ENCODE measurements at places on chromosomes 4 and X.

GRCh38 chr4:8095956-8096689, 62.5 kb downstream of the ABLIM2 start:
- DNase-seq = no peak

DNA sequence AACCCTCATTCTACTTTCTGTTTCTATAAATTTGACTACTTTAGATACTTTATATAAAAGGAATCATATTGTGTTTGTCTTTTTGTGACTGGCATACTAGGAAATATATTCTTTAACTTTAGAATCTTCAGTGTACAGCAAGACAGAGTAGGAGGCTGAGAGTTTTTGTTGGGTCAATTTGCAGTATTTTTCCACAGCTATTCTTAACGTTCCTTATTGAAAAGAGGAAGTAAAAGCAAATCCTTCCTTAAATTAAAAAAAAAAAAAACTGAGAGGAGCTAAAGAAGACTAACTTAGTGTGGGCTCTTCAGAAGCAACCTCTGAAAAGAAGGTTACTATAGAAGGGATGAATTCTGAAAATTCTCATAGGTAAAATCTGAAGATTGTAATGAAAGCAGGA, 1194.6 kb downstream of the ADGRL3 start:
- DNase-seq = no peak

GRCh38 chrX:153625271-153626024, 21.6 kb upstream of the DUSP9 start:
- no peak for DNase-seq

- no peak for DNase-seq
These were observed 156.3 kb upstream of the NOCT start for GRCh38 chr4:138859254-138859653.

DNA sequence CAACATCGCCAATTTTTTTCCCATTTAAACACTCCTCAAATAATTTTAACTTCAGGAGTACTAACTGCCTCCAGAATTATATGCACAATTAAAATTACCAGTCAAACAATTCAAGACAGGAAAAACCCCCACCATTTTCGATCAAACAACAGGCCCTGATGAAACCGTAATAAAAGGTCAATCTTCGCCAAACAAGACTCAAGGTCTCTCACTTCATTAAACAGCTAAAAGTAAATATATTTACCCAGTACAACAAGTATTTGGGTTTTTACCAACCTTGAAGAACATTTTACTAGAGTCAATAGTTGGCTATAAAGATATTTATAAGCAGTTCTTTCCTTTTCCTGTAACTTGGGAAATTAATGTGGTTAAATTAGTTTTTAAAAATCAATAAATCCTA, 28.3 kb downstream of the RFC1 start:
- no peak for DNase-seq

GRCh38 chrX:13474164-13474516, 95.3 kb upstream of the EGFL6 start:
- no peak for DNase-seq

- no peak for DNase-seq
These were observed 54.8 kb downstream of the CASP6 start for GRCh38 chr4:109648266-109648996.

- DNase-seq = no peak
These were observed 265.3 kb downstream of the FRMPD4 start for GRCh38 chrX:12403474-12404082.

- DNase-seq = no peak
These were observed 45.5 kb downstream of the FAM9B start for GRCh38 chrX:8988446-8988845.

DNA sequence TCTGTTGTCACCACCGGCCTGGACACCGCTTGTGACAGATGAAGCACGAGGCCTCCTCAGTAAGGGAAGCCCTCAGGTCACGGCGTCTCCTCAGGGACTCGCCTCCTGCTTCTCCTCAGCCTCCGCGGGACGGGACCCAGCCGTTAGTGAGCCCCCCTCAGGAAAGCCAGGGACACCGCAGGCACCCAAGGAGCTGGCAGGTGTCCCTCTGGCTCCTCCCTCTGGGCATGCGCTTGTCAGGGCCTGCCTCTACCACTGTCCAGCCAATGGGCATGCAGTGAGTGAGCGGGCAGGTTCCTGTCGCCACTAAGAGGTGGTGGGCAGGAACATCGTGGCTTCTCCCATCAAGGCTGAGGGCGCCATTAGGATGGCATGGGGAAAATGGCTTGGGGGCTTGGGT, 23.5 kb upstream of the CT55 start:
- no peak for DNase-seq

DNA sequence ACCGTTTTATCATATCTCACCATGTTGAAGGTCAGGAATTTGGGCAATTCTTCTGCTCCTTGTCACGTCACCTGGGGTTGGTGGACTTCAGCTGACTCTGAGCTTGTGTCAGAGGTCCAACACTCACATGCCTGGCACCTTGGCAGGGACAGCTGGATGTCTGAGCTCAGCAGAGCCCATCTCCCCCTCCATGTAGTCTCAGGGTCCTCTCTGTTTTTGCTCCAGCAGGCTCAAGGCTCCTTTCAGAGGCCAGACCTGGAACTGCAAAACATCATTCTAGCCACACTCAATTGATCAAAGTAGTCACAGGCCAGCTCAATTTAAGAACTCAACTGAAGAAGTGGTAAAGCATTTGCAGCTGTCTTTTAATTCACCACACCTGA, 45.4 kb downstream of the EDNRA start:
- DNase-seq = no peak

GRCh38 chrX:2451501-2452316, 49.1 kb downstream of the DHRSX start:
- no peak for DNase-seq

DNA sequence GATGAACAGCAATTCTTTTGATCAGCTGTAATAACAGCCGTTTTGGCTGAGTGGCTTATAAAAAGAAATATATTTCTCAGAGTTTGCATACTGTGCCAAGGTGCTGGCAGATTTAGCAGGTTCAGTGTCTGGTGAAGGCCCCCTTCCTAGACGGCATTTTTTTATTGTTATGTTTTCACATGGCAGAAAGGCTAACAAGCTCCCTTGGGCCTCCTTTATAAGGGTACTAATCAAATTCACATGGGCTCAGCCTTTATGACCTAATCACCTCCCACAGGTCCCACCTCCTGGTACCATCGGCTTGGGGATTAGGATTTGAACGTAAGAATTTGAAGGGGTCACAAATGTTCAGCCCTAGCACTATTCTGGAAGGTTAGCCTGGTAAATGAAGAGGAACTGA, 431.9 kb downstream of the SPOCK3 start:
- DNase-seq = no peak

DNA sequence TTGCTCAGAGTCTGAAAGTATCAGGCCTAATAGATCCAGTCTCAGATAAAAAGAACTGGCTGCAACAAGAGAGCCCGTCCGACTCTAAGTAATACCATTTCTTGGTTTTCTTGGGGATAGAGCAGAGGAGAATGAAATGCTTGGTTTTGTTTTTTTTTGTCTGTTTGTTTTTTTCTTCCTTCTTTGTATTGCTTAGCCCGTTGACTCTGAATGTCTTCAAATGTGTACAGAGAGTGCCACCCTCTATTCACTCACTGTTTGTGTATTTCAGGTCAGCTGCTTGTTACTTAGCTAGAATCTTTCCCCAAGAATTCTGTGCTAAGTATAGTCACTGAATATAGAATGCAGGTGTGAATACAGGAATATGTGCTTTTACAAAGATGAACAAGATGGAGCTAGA, 5.7 kb upstream of the TMEM156 start:
- DNase-seq = no peak

GRCh38 chrX:13647709-13648212, 5.2 kb upstream of the TCEANC start:
- DNase-seq = no peak

DNA sequence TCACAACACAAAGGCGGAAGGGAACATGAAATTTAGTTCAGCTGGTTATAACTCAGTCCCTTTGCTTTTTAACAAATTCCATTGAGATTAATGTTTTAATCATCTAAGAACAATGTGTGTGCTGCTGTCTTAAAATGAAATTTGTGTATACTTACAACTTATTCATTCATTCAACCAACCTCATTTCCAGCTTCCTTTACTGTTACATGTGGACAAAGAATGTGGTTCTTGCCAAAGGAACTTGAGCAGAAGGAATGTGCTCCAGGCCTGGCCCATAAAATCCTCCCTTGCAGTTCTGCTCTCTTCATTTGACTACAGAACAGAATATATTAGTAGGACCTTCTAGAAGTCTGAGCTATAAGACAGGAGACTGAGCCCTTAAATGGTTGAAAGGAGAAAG, 176.8 kb upstream of the GLRA2 start:
- DNase-seq = no peak

GRCh38 chr4:103892586-103892985, 172.8 kb upstream of the TACR3 start:
- no peak for DNase-seq

DNA sequence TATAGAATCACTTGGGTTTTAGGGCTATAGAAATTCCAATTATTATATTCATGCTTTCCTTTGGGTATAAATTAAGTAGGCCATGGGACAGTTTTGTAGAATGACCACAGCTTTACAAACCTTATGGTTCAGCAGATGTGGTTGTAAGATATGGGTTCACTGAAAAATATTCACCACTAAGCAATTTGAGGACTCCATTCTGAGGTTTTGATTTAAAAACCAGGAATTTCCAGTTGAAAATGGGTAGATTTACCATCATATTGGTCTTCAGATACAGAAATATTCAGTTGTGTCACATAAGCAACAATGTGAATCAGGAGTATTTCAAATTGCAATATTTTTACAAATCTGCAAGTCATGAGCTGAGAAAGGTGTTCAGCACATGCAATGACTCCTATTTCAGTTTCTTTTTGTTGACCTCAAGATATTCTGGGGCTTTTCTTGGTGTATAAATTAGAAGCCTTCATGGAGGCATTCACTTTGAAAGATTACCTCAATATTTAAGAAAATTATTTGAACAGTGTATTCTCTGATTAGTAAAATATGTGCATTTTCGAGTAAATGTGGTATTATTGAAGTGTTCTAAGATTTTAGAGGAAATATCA, 218.4 kb upstream of the HCCS start:
- no peak for DNase-seq

- no peak for DNase-seq
These were observed 6.7 kb upstream of the PRICKLE3 start for GRCh38 chrX:49192722-49193328.

DNA sequence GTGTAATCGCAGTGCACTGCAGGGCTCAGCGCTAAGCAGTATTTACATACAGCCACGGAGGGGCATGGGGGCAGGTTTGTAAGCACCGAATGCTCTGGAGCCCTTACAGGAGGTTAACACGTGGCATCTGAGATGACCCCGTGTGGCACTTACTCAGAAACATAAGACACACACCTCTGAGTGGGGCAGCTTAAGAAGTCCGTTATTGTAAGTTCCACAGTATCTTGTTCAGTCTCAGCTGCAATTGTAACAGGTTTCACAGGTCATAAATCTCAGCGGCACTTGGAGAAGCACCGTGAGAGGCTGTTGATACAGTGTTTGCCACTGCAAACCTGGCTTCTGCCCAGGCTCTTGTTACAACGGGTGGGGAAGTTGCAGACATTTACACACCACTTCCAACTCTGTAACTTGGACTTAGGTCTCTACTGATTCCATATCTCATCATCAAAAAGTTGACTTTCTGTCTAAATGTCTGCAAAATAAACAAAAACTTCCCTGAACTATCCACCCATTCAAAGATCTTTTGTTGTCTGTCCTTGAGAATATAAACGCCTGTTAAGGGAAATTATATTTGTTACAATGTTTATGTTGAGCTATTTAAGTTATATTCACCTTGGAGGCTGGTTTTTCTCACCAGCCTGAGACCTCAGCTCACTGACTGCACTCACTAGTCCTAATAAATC, 10.3 kb downstream of the CPLX1 start:
- no peak for DNase-seq

- DNase-seq = no peak
These were observed 18.1 kb upstream of the ATOH1 start for GRCh38 chr4:93810340-93810992.

DNA sequence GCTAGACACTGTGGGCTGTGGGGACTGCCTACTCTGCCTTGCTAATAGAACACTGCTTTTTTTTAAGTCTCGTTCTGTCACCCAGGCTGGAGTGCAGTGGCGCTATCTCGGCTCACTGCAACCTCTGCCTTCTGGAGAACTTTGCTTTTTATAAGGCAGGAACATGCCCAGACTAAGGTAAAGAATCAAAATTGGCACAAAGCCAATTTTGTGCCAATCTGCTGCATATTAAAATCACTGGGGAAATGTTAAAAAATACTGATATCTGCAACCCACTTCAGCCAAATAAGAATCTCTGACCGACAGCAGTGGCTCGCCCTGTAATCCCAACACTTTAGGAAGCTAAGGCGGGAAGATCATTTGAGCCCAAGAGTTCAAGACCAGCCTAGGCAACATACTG, 36.5 kb upstream of the CEP135 start:
- no peak for DNase-seq

- no peak for DNase-seq
These were observed 3.5 kb downstream of the FAT1 start for GRCh38 chr4:186719925-186720694.

Data from ascending aorta (tissue), 2 donors.